ENCODE measurements at places on chromosomes 11 and 22. TPM values are rescaled to one million over a fixed set of nuclear protein-coding genes. Genes with fewer than 3 reads are reported as not detected.

The APOA1 gene
- 1.2 TPM for total RNA-seq

The MIOX gene
- total RNA-seq, result not detected

The RNF121 gene
- total RNA-seq, result 23.4 TPM

The CRYBA4 gene
- total RNA-seq, result not detected

The MPZL3 gene
- 24.5 TPM for total RNA-seq

The YIF1A gene
- total RNA-seq, result 32.6 TPM

The TENM4 gene
- total RNA-seq, result 0.97 TPM

The ENTHD1 gene
- total RNA-seq, result not detected

The TTC9C gene
- total RNA-seq, result 14.1 TPM

The LDHA gene
- 313 TPM for total RNA-seq

The SLC22A6 gene
- not detected for total RNA-seq

The CNIH2 gene
- total RNA-seq, result 14.4 TPM

The MS4A4A gene
- not detected for total RNA-seq

The THY1 gene
- total RNA-seq, result 0.20 TPM

The LRP5 gene
- total RNA-seq, result 3.0 TPM

The CDCA5 gene
- total RNA-seq, result 0.37 TPM

The CCDC73 gene
- not detected for total RNA-seq

The APOL5 gene
- not detected for total RNA-seq

The FAT3 gene
- not detected for total RNA-seq

The SDHAF2 gene
- total RNA-seq, result 31.1 TPM

The MPPED2 gene
- 0.42 TPM for total RNA-seq

The SAA4 gene
- not detected for total RNA-seq

The PAX6 gene
- total RNA-seq, result not detected

The TEX12 gene
- 0.52 TPM for total RNA-seq

The MYRF gene
- total RNA-seq, result 1.5 TPM

The RIMBP3C gene
- 1.2 TPM for total RNA-seq

The POTEH gene
- not detected for total RNA-seq

The OR4X2 gene
- not detected for total RNA-seq

The CATSPER1 gene
- not detected for total RNA-seq
